ENCODE measurements at places on chromosomes 6 and 20.

GRCh38 chr20:650954-651353, 2.0 kb downstream of the SRXN1 start:
- DNase-seq, result no peak

GRCh38 chr20:38536310-38536709, 44.7 kb upstream of the ADIG start:
- DNase-seq, result no peak

GRCh38 chr6:124463271-124463670, 499.0 kb upstream of the RNF217 start:
- DNase-seq, result no peak

- DNase-seq, result no peak
Observed at GRCh38 chr20:37573626-37574198, 46.0 kb upstream of the BLCAP start.

GRCh38 chr6:208938-209337, 83.3 kb upstream of the DUSP22 start:
- no peak for DNase-seq

DNA sequence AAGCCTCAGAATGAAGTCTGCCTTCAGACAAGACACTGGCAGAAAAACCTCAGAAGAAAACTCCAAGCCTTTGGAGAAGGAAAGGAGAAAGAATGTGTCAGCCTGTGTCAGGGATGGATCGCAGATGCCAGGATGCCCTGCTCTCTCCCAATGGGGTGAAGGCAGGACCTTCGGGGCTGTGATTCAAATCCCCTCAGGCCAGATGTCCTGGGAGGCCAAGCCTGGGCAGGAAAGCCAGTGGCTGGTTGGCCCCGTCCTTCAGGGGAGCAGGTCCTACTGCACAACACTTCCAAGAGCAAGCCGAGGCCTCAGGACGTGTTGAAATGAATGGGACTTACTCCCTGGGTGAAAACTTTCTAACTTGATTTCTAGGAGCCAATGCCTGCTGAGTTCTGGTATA, 36.5 kb downstream of the GJA10 start:
- no peak for DNase-seq

All from stimulated activated CD8-positive, alpha-beta memory T cell treated with anti-CD3 and anti-CD28 coated beads, Interleukin-15, amount 100 ng/mL, for 24 hours (primary cell).